ENCODE measurements at places on chromosomes 12 and 14. TPM values are rescaled to one million over a fixed set of nuclear protein-coding genes. Genes with fewer than 3 reads are reported as not detected.

Gene ETFBKMT
- 1.5 TPM for total RNA-seq

Gene TRIM9
- 0.63 TPM for total RNA-seq

Gene MANSC4
- not detected for total RNA-seq

Gene SEC23A
- total RNA-seq, result 44.7 TPM

All from Karpas-422 (cell line).